ENCODE measurements at places on chromosomes 4 and X.

DNA sequence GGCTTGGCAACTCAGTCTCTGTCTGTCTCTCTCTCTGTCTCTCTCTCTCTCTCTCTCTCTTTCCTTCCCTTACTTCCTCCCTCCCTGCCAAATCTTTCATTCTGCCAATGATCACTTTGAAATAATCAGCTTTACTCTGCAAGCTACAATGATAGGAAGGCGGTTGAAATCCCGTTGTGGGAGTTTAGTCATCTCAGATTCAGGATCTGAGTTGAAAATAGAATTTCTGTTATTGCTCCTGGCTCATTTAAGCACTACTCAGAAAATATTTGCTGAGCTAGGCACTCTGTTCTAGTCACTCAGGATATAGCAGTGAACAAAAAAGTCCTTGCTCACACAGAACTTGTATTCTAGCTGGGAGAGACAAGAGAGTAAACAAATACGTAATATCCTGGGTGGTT, 56.3 kb upstream of the DCTD start:
- H3K4me1 ChIP-seq: no peaks in the 10 kb centered on the region
- peaks cover 35% of the 10 kb centered on the region for H3K27me3 ChIP-seq
- H3K36me3 ChIP-seq: no peaks in the 10 kb centered on the region
- no peak overlapping the region for H3K27ac ChIP-seq

DNA sequence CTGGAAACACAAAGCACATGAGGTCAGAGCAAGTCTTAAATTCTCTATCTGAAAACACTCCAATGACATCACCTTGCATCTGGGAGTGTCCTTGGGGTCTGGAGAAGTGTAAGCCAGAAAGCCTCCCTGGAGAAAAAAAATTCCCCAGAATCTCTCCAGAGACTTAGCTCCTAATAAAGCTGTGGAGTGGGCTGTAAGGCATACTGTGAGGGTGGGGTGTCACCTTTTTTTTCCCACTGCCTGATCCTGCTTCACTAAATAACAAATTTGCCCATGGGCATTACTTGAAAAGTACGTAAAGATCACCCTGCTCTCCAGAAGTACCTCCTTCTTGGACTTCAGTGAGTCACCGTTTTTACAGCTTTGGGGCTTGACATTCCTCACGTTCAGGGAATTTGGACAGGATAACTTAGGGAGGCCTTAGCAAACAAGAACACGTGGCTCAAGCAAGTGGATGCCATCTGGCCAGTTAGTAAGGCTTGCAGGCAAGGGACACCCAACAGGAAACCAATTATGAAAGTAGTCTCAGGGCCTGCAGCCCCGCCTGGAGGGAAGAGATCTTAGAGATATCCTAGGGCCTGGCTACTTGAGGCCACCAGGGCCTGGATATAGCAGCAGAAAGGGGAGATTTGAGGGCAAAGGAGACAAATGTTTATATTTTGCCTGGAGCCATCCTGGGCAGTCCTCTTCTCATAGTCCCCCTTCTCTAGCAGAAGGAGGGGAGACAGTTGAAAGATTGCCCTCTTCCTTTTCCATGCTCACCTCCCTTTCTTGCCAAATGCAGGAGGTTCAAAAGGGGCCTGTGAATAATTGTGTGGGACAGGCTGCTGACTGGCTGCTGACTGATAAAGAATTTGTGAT, 60.1 kb upstream of the PLAC1 start:
- H3K4me1 ChIP-seq: no peaks in the 10 kb centered on the region
- no peak overlapping the region for H3K4me3 ChIP-seq
- no peaks in the 10 kb centered on the region for H3K36me3 ChIP-seq

- no peak overlapping the region for H3K27ac ChIP-seq
- H3K36me3 ChIP-seq: peaks cover 47% of the 10 kb centered on the region
- no peaks in the 10 kb centered on the region for H3K27me3 ChIP-seq
- peaks cover 47% of the 10 kb centered on the region for H3K4me1 ChIP-seq
- H3K4me3 ChIP-seq: no peak overlapping the region
These were observed 32.3 kb upstream of the ASMTL start for GRCh38 chrX:1485033-1485432.

DNA sequence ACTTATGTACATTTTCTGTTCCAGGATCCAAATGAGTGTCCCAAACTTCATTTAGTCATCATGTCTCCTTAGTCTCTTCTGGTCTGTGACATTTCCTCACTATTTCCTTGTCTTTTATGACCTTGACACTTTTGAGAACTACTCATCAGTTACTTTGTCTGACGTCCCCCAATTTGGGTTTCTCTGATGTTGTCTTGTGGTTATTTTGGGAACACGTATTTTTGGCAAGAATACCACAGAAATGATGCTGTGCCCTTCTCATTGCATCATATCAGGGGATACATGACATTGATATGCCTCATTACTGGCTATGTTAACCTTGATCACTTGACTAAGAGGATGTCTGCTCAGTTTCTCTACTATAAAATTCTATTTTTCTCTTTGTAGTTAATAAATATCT, 308.8 kb downstream of the ZNF674 start:
- no peaks in the 10 kb centered on the region for H3K27me3 ChIP-seq
- no peaks in the 10 kb centered on the region for H3K4me1 ChIP-seq
- H3K36me3 ChIP-seq: no peaks in the 10 kb centered on the region

DNA sequence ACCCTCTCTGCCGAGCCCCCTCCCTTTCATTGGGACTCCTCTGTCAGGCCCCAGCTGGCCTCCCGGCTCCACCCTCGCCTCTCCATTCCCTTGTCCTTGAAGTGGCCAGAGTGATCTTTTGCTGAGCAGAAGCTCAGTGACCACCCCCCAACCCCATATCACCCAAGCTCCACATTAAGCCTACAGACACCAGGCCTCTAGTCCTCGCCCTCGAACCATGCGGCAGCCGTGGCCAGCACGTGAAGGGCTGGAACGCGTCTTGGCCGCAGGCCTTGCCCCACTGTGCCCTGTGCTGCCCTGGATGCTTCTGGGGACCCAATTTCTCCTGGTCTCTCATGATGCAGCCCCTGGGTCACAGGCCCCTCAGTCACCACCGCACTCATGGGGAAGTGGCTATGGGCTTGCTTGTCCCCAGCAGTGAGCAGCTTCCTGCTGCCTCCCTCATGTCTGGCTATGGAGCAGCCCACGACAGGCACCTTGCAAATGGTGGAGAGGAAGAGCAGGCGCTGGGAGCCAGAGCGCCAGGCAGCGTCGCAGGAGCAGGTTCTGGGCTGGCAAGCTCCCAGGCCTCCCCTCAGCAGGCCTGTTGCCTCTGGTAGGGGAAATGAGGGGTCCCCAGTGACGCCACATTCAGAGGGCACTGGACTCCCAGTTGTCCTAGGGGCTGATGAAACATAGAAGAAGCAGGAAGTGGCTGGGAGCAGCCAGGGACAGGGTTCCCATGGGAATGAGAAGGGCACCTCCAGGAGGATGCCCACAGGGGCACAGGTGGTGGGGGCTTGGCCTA, 757 bp upstream of the SRPK3 start:
- peaks cover 9% of the 10 kb centered on the region for H3K27me3 ChIP-seq
- H3K4me1 ChIP-seq: peaks cover 4% of the 10 kb centered on the region
- peak overlapping the region; percentile 17 for H3K27ac ChIP-seq
- no peak for DNase-seq
- no peak overlapping the region for H3K4me3 ChIP-seq

DNA sequence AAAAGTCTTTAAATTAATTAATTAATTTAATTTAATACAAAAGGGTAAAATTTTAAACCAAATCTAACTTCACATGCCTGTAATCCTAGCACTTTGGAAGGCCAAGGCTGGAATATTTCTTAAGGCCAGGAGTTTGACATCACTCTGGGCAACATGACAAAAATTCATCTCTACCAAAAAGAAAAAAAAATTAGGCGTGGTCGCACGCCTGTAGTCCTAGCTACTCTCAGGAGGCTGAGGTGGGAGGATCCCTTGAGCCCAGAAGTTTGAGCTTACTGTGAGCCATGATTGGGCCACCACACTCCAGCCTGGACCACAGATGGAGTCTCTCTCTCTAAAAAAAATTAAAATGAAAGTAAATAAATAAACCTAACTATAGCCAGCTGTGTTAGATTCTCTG, 39.2 kb upstream of the ANTXR2 start:
- no peak overlapping the region for H3K27ac ChIP-seq
- H3K4me1 ChIP-seq: no peaks in the 10 kb centered on the region
- DNase-seq: no peak
- H3K4me3 ChIP-seq: no peak overlapping the region
- peaks cover 21% of the 10 kb centered on the region for H3K27me3 ChIP-seq

DNA sequence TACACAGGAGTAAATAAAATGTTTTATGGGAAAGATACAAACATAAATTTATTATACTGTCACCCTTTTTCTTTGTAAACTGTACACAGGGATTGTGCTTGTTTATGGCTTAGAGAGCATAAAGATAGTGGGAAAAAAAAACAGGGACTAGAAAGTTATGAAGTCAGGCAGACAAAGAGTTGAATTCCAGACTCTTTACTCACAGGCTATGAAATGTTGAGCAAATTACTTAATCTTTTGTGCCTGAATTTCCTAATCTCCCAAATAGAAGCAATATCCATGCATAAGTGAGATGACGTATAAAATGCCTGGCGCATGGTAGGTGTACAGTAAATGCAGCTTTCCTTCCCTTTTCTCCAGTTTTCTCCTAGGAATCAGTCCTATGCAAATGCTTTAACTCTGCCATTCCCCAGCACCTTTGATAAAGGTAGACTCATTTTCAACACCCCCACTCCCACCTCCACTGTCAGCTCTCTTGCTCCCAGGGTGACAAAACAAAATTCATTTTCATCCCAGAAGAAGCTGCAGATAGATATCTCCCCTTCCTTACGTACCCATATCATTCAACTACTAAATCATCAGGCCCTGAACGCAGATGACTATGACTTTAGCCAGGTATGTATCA, 44.5 kb upstream of the BTC start:
- peaks cover 13% of the 10 kb centered on the region for H3K27me3 ChIP-seq
- no peak for DNase-seq
- H3K36me3 ChIP-seq: no peaks in the 10 kb centered on the region
- H3K4me3 ChIP-seq: no peak overlapping the region
- no peak overlapping the region for H3K27ac ChIP-seq
- no peaks in the 10 kb centered on the region for H3K4me1 ChIP-seq

DNA sequence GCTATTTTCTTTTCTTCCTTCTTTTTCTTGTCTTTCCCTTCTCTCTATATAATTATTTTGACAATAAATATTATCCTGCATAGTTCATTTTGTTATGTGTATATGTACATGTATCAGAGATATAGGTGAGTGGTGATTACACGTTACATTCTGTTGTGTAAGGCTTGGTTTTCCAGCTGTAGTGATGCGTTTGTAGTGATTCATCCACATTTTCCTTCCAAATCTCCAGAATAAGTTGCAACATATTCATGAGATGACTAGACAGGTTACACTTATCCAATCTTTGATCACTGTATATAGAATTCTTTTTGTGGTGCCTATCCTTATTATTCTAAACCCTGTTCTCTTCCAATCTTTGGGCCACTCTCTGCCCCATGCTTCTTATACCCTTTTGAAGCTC, 540.2 kb downstream of the GBA3 start:
- H3K36me3 ChIP-seq: no peaks in the 10 kb centered on the region
- H3K27ac ChIP-seq: no peak overlapping the region
- H3K4me1 ChIP-seq: no peaks in the 10 kb centered on the region
- H3K27me3 ChIP-seq: no peaks in the 10 kb centered on the region
- no peak for DNase-seq

DNA sequence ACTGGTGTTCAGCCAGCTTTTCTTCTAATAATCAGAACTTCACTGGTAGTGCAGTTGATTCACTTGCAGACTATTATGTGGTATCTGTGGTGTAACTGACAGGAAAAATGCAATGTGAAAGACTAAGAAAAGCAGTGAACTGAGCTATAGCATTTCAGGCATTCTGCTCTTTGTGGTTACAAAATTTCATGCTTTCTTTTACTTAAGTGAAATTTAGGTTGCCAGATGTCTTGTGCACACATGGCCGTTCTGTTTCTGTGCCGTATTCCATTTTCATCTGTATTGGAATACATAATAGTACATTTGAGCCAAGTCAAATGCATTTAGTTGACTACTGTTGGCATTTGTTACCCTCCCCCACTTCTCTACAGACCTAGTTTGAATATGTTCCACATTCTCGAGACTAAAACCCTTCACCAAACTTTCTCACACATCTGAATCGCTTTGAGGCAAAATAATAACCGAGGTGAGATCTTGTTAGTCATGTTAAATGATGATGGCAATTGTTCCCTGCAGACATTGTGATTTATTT, 8.2 kb downstream of the RTL3 start:
- H3K36me3 ChIP-seq: no peaks in the 10 kb centered on the region
- no peak overlapping the region for H3K27ac ChIP-seq
- H3K4me1 ChIP-seq: peaks cover 9% of the 10 kb centered on the region
- peak overlapping the region; percentile 7 for H3K4me3 ChIP-seq

GRCh38 chr4:53608649-53609048, 17.4 kb upstream of the LNX1 start:
- no peak overlapping the region for H3K4me3 ChIP-seq
- DNase-seq: no peak
- no peaks in the 10 kb centered on the region for H3K4me1 ChIP-seq
- H3K36me3 ChIP-seq: no peaks in the 10 kb centered on the region

GRCh38 chr4:188162698-188163097, 23.5 kb downstream of the TRIML1 start:
- H3K27me3 ChIP-seq: no peaks in the 10 kb centered on the region
- no peak overlapping the region for H3K27ac ChIP-seq
- no peak overlapping the region for H3K4me3 ChIP-seq
- H3K36me3 ChIP-seq: no peaks in the 10 kb centered on the region
- DNase-seq: no peak

DNA sequence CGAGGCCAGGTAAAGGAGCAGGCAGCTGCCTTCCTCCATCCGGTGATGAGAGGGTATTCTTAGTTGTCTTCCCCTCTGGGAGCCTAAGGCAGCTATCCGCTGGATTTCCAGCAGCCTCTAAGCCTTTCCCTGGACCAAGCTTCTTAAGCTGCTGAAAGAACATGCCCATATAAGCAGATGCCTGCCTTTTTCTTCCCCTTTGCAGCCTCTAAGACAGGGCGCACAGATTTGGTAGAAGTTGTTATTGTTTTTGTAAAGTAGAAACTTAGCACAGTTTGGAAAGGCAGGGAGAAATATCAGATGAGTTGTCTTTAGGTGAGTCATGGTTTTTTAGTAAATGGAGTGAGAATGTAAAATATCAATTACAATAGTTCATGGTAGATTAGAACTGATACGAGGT, 210.8 kb downstream of the ARHGAP10 start:
- no peak overlapping the region for H3K27ac ChIP-seq
- no peaks in the 10 kb centered on the region for H3K36me3 ChIP-seq
- peaks cover 26% of the 10 kb centered on the region for H3K4me1 ChIP-seq
- no peak for DNase-seq
- peak overlapping the region; percentile 9 for H3K4me3 ChIP-seq

GRCh38 chr4:127048376-127049044, 584.2 kb upstream of the INTU start:
- H3K4me1 ChIP-seq: no peaks in the 10 kb centered on the region
- no peak for DNase-seq
- H3K27me3 ChIP-seq: no peaks in the 10 kb centered on the region
- no peaks in the 10 kb centered on the region for H3K36me3 ChIP-seq
- H3K27ac ChIP-seq: no peak overlapping the region
- no peak overlapping the region for H3K4me3 ChIP-seq

DNA sequence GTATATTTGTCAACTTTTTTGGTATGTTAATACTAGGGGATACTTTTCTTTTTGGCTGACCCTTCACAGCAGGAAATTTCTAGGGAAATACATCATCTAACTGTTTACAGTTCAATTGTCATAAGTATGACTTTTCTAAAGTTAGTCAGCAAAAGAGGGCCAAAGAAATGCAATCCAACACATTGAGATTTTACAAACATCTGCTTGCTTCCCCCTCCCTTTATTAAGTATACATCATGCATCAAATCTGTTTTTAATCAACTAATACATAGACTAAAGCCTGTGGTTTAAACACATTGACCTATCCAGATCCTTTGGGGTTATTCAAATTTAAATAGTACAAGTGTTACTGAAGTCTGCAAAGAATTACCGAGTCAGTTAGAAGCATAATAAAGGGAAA, 93.9 kb downstream of the MID1 start:
- H3K36me3 ChIP-seq: no peaks in the 10 kb centered on the region
- no peak overlapping the region for H3K27ac ChIP-seq
- H3K4me1 ChIP-seq: no peaks in the 10 kb centered on the region
- H3K27me3 ChIP-seq: no peaks in the 10 kb centered on the region
- no peak for DNase-seq

Measured in stimulated activated naive B cell treated with anti-CD40 and anti-IgM and Interleukin-4, amounts not matched to agents 10 μg/mL and 1 μg/mL and 100 μg/mL, for 72 hours (primary cell).